Omental fat pad (tissue), 4 donors: ENCODE measurements at places on chromosomes 12 and 14.

DNA sequence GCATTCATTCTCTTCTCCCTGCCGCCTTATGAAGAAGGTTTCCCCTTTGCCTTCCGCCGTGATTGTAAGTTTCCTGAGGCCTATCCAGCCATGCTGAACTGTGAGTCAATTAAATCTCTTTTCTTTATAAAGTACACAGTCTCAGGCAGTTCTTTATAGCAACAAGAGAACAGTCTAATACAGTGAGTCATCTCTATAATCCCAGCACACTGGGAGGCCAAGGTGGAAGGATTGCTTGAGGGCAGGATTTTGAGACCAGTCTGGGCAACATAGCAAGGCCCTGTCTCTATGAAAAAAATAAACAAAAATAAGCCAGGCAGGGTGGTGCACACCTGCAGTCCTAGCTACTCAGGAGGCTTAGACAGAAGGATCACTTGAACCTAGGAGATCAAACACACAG is 259.9 kb downstream of the CEP128 start:
- no peak for DNase-seq

DNA sequence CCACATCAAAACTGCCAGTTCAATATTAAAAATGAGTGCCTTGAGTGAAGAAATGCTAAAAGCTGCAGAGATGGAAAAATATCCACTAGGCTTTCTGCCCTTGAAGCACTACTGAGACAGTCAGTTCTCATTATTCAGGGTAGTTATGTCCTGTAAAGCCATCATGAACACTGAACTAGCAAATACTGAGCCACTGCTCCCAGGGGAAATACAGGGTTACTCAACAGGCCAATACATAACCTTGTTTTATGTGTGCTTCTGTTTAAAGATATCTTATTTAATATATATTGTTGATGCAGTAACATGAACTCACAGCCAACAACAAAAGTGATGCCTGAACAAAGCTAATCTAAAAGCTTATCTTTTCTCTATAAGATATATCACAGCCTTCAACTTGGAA is 3.3 kb downstream of the RAD52 start:
- no peak for DNase-seq

DNA sequence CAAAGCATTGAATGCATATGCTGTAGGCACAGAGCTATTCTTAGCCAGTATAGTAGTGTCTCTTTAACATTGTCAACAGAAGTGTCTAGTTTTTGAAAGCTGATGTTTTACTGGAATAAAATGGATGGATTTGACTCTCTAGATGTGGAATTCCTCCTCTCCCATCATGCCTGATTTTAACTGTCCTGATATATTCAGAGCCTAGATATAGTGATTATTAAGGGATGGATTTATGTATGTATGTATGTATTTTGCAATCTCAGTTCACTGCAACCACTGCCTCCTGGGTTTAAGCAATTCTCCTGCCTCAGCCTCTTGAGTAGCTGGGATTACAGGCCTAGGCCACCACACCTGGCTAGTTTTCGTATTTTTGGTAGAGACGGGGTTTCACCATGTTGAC is 144.8 kb upstream of the NAV3 start:
- DNase-seq = no peak

GRCh38 chr12:44287545-44287944 is 451.7 kb downstream of the TMEM117 start:
- no peak for DNase-seq

DNA sequence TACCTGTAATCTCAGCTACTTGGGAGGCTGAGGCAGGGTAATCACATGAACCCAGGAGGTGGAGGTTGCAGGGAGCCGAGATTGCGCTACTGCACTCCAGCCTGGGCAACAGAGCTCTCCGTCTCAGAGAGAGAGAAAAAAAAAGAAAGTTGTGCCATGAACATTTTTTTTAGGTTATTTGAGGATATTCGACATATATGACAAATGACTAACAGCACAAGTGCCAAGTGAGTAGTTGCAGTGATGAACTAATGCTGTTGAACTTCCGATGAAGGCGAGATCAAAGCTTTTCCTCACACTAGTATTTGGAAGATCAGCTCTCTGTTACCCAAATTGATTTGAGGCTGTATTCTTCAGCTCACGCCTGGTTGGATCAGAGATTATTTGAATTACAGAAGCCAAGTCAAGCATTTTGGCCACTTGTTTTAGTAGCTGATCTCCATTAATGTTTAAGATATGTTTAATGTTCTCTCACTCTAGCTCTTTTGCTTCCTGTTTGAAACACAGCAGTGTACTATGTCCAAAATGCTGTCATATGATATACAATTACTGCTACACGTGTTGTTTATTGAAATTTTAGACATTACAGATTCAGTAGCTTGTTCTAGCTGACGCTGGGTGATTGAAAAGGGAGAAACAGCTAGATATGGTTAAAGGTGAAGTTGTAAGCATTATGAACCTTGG is 43.4 kb downstream of the WDR20 start:
- no peak for DNase-seq

GRCh38 chr14:71430321-71430677 is 501.9 kb upstream of the RGS6 start:
- DNase-seq = no peak

DNA sequence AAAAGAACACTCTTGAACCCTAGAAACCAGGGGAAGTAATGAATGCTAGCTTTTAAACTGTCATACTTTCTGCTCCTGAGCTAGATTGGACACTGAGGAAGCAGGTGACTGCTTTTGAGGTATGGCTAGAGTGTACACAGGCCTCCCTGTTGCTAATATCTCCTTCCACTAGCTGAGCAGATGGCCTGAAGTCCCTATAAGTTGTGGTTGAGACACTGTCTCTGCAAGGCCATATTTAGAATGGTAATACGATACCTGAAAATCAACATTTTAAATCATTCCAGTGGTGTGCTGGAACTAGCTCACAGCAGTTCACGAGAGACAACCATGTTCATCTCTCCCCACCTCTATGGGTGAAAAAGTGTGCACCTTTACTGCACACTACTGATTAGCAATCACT is 46.4 kb upstream of the BMP4 start:
- DNase-seq = no peak

DNA sequence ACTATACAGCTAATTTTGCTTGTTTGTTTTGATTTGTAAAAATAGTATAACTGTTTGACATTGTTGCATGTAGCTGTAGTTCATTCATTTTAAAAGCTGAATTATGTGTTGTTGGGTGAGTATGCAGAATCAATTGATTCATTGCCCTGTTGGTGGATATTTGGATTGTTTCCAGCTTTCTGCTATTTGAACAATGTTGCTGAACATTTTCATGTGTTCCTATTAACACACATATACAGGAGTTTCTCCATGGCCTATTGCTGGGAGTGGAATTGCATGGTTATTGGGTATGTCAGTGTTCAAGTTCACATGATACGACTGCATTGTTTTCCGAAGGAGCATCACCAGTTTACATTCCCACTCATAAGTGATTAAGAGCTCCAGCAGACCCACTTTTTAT is 75.3 kb downstream of the SRGAP1 start:
- no peak for DNase-seq

DNA sequence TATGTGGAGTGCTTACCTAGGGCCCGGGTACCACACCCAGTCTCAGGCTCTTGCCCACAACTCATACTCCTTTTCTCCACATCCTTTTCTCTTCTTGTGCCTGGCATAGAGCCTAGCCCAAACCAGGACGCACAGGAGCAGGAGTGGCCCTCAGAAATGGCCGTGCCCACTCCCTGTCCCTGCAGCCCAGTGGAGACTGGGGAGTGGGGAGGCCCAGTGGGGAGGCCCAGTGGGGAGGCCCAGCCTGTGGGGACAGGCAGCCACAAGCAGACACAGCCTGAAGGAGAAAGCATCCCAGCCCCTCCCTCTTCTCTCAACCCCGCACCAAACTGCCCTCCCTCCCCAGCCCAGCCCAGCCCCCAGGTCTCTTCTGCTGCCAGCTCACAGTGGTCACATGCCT is 196.8 kb downstream of the KIF26A start:
- no peak for DNase-seq

- DNase-seq = no peak
Observed at GRCh38 chr12:32454866-32455265, 55.5 kb downstream of the FGD4 start.

DNA sequence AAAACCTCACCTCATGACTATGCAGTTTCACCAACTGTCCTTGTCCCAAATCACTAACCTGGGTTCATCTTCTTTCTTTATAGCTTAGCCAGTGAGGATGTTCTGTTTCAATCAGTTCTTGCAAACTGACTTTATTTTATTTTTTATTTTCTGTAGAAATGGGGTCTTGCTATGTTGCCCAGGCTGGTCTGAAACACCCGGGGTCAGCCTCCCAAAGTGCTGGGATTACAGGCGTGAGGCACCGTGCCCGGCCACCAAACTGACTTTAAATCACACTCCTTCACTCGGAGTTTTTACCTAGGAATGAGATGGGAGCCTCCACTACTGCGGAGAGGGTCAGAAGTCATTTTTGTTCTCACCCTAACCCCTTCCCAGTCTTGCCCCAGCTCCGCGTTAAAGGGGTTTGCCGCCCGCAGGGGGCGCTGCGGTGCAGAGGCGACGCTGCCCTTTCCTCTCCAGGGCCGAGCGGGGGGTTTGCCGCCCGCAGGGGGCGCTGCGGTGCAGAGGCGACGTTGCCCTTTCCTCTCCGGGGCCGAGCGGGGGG is 7.0 kb upstream of the B4GALNT3 start:
- DNase-seq = no peak

DNA sequence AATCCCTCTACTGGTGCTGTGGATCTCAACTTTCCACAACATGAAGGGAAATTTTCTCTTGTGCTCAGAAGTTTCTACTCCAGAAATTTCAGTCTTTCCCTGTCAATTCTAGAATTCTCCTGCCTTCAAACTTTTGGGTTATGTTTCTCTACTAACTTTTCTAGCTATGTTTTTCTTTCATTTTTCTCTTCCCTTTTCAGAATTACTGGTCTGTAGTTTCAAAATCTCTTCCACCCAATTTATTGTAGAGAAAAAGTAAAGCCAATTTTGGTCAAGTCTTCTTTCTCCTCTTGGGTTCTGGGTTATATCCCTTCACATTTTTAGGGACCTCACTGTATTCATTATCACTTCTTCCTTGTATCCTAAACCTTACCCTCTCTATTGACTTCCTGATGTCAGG is 18.9 kb downstream of the CNTN1 start:
- no peak for DNase-seq

- DNase-seq = no peak
Observed at GRCh38 chr14:32134448-32135097, 57.5 kb downstream of the ARHGAP5 start.

GRCh38 chr12:132123970-132124765 is 20.0 kb downstream of the DDX51 start:
- no peak for DNase-seq

DNA sequence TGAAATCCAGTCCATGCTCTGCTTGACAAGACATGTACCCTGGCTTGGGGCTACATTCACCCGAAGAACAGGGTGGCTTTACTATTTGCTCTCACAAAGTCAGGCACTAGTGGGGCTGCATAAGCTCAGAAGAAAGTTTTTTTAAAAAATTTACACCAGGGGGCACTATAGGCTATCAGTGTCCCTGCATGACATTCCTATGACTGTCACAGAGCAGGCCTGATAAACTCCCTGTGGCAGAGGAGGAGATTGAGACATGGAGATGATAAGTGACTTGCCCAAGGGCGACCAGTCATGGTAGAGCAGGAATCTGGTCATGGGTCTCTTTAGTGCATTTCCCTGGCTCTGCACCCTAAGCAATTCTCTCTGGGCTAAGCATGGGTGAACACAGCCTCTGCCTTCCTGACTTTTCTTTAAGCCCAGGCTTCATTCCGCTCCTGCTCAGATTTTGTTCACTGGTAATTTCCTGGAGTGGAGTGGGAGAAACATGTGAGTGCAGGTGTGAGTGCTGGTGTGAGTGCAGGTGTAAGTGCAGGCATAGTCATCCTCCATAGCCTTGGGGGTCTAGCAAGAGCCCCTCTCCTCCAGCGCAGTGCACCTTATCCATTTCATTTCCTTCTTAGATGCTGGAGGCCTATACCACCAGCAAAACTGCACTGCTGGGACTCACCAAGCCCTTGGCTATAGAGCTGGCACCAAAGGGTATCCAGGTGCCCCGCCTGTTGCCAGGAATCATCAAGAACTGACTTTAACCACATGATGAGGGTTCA is 91.6 kb downstream of the DHRS2 start:
- DNase-seq = no peak

GRCh38 chr12:89344862-89345202 is 7.5 kb downstream of the DUSP6 start:
- no peak for DNase-seq

GRCh38 chr14:104514156-104514848 is 65.3 kb upstream of the C14orf180 start:
- no peak for DNase-seq

GRCh38 chr14:70653662-70654061 is 11.9 kb downstream of the TTC9 start:
- DNase-seq = no peak

GRCh38 chr14:71049435-71050133 is 142.3 kb downstream of the PCNX1 start:
- DNase-seq = no peak

DNA sequence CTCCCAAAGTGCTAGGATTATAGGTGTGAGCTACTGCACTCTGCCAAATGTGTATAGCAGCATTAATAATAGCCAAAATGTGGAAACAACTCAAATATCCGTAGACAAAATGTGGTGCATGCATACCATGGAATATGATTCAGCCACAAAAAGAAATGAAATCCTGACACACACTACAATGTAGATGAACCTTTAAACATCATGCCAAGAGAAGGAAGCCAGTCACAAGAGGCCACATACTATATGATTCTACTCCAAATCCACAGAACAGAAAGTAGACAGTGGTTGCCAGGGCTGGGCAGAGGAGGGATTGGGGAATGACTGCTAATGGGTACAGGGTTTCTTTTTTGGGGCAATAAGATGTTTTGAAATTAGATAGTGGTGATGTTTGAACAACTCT is 7.7 kb upstream of the TMED2 start:
- no peak for DNase-seq

DNA sequence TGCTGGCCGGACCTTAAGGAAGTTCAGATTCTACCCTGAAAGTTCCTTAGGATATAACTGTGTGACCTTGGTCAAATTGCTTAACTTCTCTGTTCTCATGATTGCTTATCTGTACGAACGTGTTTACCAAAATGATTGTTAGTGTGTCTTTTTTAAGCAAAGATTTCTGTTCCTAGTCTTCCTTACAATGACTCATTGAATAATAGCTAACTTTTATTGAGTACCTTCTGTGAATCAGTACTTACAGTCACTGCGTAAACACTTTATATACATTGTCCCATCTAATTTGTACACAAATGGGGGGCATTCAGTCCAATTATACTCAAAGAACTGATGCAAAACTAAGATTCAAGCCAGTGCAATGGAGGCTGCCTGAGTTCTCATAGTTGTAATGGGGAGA is 4.2 kb upstream of the TMEM30B start:
- DNase-seq = no peak
